ENCODE measurements at places on chromosomes 11 and 22. TPM values are rescaled to one million over a fixed set of nuclear protein-coding genes. Genes with fewer than 3 reads are reported as not detected.

GRCh38 chr11:126791446-126791845 is 209.1 kb downstream of the KIRREL3 start:
- no peak overlapping the region for H3K4me3 ChIP-seq
- no peak overlapping the region for H3K27ac ChIP-seq
- no peaks in the 10 kb centered on the region for H3K4me1 ChIP-seq
- H3K36me3 ChIP-seq = no peaks in the 10 kb centered on the region

GRCh38 chr11:34379539-34379938 is 21.7 kb upstream of the ABTB2 start:
- H3K4me1 ChIP-seq = no peaks in the 10 kb centered on the region
- no peak overlapping the region for H3K27ac ChIP-seq
- H3K27me3 ChIP-seq = no peaks in the 10 kb centered on the region

DNA sequence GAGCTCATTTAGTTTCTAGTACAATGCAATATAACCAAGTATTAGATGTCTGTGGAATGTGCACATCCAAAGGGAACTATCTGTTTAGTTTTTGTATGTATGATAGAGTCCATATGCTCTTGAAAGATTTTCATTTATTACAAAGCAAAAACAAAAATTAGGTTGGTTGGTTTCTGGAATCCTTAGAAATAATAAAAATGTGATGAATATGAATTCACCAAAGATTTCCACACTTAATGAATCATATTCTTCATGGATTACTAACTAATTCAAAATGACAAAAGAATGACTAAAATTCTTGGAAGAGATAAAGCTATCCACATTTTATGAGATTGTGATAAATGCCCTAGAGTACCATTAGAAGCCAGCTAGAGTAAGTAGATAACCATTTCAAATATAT is 261.1 kb downstream of the SBF2 start:
- no peaks in the 10 kb centered on the region for H3K4me1 ChIP-seq
- H3K27me3 ChIP-seq = no peaks in the 10 kb centered on the region
- H3K27ac ChIP-seq = no peak overlapping the region
- no peak for DNase-seq

DNA sequence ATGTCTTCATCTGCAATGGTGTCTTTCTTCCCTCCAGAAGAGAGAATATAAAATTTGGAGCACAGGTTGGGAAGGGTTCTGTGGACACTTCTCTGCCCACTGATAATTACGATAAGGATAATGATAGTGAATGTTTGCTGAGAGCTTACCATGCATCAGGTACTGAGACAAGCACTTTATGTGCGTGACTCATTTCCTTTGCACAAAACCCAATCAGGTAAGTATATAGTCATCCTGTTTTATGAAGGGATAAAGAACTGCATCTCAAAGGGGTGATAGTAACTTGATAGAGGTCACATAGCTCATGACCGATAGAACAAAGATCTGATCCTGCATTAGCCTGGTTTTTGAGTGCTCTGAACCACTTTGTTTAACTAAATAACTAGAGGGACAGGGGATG is 9.4 kb downstream of the DRD2 start:
- no peaks in the 10 kb centered on the region for H3K36me3 ChIP-seq
- H3K4me3 ChIP-seq = no peak overlapping the region
- no peak overlapping the region for H3K27ac ChIP-seq
- no peak for DNase-seq
- H3K27me3 ChIP-seq = no peaks in the 10 kb centered on the region

DNA sequence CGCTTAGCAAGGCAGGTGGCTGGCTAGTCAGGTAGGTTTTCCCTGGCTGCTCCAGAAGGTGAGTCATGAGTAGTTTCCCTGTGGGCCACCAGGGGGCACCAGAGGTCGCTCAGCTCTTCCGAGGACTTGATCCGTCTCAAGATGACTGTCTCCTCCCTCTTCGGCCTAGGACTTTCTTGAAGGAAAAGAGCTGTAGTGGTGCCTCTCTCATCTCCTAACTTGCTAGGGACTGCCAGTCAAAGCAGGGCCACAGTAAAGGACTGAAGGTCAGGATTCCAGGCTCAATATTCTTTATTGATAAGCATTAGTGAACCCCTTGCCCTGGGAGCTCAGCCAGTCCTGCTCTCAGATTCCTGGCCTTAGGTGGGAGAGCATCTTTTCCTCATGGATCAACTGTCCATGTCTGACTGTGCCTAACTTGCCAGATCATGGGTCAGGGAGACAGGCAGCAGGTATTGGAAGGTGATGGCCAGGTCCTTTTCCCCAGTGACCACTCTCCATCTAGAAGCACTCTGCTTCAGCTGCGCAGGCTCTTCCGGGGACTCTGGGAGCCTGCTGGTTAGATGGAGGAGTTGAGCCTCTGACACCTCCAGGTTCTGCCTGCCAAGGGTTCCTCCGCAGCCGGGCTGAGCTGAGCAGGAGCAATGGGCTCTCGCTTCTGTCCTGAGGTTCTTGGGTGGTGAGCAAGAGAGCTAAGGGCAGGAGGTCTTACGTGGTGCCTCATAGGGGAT is 1.9 kb downstream of the POLD4 start:
- no peaks in the 10 kb centered on the region for H3K27me3 ChIP-seq
- no peak for DNase-seq
- H3K4me1 ChIP-seq = no peaks in the 10 kb centered on the region

The B4GALNT4 gene
- 40.9 TPM for polyA plus RNA-seq

The CREB3L1 gene
- polyA plus RNA-seq = 6.5 TPM

Data from H1 (cell line).